ENCODE measurements at places on chromosomes 3 and 15.
A peak's percentile ranks its signal among the peaks of the same experiment; 100 is the strongest.

- DNase-seq, result no peak
Measured at GRCh38 chr3:109021556-109021955, 67.9 kb upstream of the GUCA1C start.

DNA sequence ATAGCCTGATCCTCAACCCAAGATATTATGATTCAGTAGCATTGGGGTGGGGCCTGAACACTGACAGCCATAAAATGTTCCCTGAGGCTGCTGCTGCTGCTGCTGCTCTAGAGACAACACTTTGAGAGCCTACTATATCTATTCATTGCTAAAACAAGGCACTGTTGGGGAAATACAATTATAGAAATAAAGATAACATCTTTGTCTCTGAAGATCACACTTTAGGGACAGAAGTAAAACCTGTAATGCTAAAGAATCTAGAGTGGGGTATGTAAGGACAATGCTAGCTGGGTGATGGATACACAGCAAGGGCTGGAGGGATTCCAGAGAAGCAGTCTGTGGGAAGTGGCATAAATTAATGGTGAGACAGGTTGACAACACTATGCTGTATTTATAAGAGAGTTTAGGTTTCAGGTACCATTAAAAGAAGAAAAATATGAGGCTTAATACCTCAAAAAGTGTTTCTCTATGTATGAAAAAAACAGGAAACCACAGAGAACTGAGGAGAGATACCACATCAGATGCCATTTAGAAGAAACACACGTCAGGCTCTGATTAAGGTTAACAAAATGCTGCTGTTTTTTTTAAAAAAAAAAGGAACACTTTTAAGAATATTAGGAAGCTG lies 115.9 kb downstream of the CBLB start:
- DNase-seq, result peak; percentile 24

DNA sequence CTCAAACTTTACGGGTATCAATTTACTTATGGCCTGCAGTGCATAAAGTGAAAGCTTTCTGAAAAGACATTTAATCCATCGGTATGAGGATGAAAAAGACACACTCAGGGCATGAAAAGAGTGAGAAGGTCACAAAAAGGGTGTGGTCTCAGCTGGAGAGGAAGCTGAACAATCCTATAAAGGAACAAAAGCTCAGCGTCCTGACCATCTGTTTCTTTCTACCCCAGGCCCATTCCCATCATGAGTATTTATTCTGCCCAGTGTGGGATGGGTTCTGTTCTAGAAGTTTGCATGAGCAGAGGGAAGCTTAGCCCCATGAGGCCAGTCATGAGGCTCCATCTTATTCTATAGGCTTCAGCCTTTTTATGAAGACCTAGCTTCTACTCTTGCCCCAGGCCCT lies 144.6 kb downstream of the LPP start:
- no peak for DNase-seq

GRCh38 chr15:84761607-84762131 lies 13.3 kb downstream of the ZNF592 start:
- DNase-seq, result no peak

DNA sequence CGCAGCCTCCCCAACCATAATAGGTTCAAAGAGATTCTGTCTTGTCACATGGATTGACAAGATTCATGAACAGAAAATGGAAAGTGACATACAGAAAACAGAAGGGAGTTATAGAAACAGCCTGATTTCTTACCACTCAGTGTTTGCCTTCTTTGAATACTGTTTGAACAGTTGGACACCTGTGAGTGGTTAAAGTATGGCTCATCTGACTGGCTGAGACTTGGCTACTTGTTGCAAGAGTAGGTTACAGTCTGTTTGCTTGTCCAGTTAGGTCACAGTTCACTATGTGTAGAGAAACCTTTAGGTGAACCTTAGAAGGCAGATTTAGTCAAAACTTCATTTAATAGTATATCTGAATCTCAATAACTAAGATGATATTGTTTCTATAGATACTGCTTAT lies 1003.9 kb upstream of the EPHA6 start:
- DNase-seq, result no peak

- DNase-seq, result no peak
Measured at GRCh38 chr3:52723935-52724334, 18.0 kb downstream of the SPCS1 start.

DNA sequence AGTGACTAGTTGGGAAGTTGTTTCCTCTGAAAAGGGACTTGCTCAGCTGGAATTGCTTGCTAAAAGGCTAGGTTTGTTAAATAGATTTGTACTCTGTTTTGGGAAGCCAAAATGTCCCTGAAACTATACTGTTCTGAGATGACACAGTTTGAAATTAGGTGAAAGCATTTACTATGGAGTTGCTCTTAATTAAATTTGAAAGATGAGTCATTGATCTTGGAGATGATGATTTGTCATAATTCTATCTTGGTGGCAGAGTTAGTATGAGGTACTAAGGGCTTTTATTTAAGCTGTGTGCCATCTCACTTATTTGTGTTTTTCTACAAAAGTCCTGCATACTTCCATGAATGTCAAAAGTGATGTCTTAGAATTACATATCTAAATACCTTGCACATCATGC lies 320.9 kb downstream of the PTPRG start:
- no peak for DNase-seq

- DNase-seq, result no peak
Measured at GRCh38 chr3:136620436-136620835, 131.7 kb downstream of the STAG1 start.

DNA sequence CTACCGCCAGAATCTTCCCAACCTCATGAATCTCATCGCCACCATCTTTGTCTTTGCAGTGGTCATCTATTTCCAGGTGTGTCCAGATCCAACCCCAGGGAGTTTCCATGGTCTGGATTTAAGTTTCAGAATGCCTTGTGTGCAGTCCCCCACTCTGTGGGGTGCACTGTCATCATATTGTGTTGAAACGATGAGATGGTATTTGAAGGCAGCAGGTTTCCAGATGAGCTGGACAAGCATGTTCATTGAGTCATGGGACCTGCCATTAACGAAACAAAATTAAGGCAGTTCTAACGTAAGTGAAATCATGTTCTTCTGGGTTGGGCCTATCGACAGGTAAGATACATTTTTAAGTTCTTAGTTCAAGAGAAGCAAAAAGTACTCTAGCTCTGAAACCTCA lies 12.7 kb downstream of the SEC61A1 start:
- no peak for DNase-seq

DNA sequence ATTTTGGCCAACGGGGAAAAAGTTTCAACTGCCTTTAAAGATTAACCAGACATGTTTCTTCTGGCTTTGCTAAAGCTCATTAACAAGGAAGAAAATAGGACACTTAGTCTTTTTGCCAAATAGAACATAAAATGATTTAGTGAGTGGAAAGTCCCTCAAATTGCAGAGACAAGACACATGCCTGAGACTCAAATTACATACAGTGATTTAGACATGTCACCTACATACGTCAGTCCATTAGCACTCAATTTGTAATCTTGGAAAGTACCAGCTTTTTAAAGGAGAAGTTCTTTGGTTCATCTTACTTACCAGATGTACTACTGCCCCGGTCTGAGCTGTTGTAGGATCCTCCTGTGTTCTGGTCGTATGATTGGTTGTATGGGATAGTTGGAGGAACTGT lies 1134.2 kb downstream of the ROBO1 start:
- DNase-seq, result no peak

DNA sequence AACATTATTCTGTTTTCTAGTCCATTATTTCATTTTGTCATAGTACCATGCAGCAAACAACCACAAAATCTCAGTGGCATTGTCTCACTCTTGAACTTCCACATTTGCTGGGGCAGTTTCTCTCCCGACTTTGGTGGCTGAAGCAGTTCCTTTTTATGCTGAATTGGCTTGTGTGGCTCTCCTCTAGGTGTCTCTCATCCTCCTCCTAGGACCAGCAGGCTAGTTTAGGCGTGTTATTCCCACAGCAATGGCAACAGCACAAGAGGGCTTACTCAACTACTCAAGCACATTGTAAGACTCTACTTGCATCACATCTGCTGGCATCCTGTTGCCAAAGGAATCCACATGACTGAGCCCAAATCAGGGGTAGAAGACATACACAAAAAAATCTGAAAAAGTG lies 201.8 kb upstream of the KCNH8 start:
- DNase-seq, result no peak

- no peak for DNase-seq
Measured at GRCh38 chr3:192901435-192901834, 16.2 kb downstream of the MB21D2 start.

- DNase-seq, result no peak
Measured at GRCh38 chr3:70006089-70006488, 6.6 kb downstream of the SAMMSON start.

- no peak for DNase-seq
Measured at GRCh38 chr3:152269831-152270734, 1.4 kb downstream of the MBNL1 start.

DNA sequence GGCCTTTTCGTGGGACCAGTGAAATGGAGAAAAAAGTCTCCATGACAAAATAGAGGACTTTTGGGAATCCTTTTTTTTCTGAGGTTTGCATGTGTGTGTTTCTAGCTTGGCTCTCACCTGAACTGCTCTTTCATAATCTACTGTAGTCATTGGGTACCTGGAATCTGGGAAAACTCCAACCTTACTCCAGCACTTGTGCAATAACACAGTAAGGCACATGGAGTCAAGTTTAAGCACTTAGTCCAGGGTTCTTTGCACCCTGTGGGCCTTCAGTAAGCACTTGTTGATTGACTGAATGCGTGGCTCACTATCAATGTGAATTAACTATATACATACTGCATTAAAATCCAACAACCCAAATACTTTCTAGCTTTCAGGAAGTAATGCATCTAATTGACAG lies 299.5 kb downstream of the ZBTB20 start:
- DNase-seq, result no peak

GRCh38 chr3:193777524-193777923 lies 184.5 kb downstream of the OPA1 start:
- DNase-seq, result no peak

- no peak for DNase-seq
Measured at GRCh38 chr3:77377717-77378116, 337.8 kb downstream of the ROBO2 start.

- DNase-seq, result no peak
Measured at GRCh38 chr3:35707904-35708303, 68.6 kb downstream of the ARPP21 start.

GRCh38 chr15:63448266-63448665 lies 56.1 kb upstream of the USP3 start:
- DNase-seq, result no peak

All from spinal cord (tissue), 10 donors.